Hair follicle dermal papilla cell (primary cell): ENCODE measurements at places on chromosomes 5 and 9. TPM values are rescaled to one million over a fixed set of nuclear protein-coding genes. Genes with fewer than 3 reads are reported as not detected.

Gene IER5L
- total RNA-seq: 60.8 and 76.7 TPM in 2 replicates

Gene PCDHGB5
- total RNA-seq: 28.4 and 32.7 TPM in 2 replicates

Gene ERMP1
- total RNA-seq: 7.3 and 8.8 TPM in 2 replicates

Gene NDOR1
- total RNA-seq: 5.1 and 6.8 TPM in 2 replicates

Gene FOXE1
- 0.12 TPM in 1 of 2 replicates, not detected in the other for total RNA-seq

Gene TLX3
- total RNA-seq: not detected in 2 replicates

Gene HMCN2
- 0.16 and 0.61 TPM in 2 replicates for total RNA-seq

Gene RELL2
- total RNA-seq: 5.5 and 6.7 TPM in 2 replicates

Gene ADAMTS6
- total RNA-seq: 109 and 117 TPM in 2 replicates

Gene LCN6
- total RNA-seq: not detected in 2 replicates
